AG04450 (cell line): ENCODE measurements at places on chromosomes 4 and X.
A peak's percentile ranks its signal among the peaks of the same experiment; 100 is the strongest.

DNA sequence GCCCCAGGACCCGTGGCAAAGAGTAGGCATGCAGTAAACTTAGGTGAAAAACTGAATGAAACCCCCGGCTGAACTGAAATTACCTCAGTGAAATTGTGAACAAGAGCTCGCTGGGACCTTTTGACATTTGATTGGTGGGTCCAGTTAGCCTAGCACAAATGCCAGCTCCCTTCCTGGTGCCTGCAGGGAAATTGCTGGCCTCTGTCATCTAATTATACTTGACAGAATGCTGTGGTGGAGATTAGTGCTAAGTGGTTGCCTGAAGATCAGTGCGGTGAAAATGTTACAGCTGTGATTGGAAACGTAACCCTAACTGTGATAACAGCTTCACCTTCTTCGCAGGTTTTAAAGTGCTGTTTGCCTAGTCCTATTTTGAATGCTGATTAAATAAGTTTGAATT lies 43.0 kb downstream of the ADD1 start:
- no peak for DNase-seq

GRCh38 chrX:12329476-12329875 lies 191.2 kb downstream of the FRMPD4 start:
- DNase-seq, result no peak

DNA sequence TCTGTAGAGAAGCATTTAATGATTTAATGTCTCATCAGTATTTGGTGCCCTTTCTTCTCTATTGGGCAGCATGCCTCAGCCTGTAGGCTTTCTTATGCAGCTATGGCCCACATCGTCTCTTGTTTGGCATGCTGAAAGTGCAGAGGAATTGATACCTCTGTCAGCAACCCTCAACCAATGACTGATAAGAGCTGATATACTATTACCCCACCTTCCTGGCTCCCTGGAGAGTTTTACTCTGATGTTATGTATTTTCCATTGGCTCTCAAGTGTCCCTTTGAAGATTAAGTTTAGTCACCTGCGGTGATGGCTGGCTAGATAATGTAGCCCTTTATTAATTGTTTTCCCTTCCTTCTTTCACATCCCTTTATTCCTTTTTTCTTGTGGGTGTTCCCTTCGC lies 41.2 kb upstream of the PDHA2 start:
- DNase-seq, result no peak

DNA sequence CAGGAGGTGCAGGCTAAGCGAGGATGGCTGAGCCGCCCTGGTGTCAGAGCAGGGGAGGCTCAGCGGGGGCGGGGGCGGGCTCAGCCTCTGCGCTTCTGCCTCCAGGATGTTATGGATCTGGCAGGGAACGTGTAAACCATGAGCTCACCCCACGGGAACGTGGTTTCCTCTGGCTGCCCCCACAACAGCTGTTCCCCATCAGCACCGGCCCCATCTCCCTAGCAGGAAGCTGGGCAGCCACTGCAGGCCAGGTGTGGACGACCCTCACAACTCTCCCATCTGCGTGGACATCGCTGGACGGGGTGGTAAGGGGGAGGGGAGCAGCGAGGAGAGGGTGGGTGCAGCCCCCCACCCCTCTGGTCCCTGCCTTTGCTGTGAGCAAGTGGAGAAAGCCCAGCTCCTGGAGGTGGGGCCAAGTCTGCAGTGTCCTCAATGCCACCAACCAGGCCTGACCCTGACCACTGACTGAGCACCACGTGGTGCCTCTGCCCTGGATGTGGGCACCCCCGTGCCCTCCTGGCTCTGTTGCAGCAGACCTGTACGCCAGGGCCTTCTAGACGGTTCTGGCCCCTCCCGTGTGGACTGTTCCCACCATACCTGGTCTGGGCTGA lies 28.1 kb upstream of the SPON2 start:
- peak; percentile 87 for DNase-seq

- no peak for DNase-seq
Measured at GRCh38 chr4:54099748-54100574, at the start of gene GSX2. Gene GSX2, plus strand, starts transcription at chr4:54100163. Its CDS starts 182 bp downstream, at chr4:54100345.

GRCh38 chr4:42225286-42225685 lies 72.8 kb upstream of the BEND4 start:
- no peak for DNase-seq

- no peak for DNase-seq
Measured at GRCh38 chrX:48153769-48154168, 23.3 kb downstream of the SPACA5B start.

DNA sequence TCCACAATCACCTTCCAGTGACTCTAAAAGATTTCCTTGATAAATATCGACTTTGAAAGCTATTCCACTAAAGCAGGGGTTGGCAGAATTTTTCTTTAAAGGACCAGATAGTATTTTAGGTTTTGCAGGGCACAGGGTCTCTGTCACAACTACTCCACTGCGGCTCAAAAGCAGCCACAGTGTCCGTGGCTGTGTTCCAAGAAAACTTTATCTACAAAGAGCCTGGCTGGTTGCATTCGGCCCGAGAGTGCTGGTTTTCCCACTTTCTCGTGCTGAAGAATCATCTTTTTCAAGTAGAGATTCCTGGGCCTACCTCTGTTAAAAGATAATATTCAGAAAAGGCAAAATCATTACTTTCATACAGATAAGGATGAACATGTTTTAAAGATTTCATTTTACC lies 55.6 kb downstream of the TSPAN7 start:
- no peak for DNase-seq

DNA sequence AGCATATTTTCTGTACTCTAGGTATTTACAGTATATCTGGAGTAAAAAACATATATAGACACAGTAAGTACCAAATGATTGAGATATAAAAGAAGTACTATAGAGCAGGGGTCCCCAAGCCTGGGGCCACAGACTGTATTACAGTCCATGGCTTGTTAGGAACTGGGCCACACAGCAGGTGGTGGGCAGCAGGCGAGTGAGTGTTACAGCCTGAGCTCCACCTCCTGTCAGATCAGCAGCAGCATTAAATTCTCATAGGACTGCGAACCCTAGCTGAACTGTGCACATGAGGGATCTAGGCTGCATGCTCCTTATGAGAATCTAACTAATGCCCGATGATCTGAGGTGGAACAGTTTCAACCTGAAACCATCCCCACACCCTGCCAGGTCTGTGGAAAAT lies 300.7 kb downstream of the NR3C2 start:
- no peak for DNase-seq

- DNase-seq, result no peak
Measured at GRCh38 chrX:136736690-136737089, 44.0 kb downstream of the ARHGEF6 start.

DNA sequence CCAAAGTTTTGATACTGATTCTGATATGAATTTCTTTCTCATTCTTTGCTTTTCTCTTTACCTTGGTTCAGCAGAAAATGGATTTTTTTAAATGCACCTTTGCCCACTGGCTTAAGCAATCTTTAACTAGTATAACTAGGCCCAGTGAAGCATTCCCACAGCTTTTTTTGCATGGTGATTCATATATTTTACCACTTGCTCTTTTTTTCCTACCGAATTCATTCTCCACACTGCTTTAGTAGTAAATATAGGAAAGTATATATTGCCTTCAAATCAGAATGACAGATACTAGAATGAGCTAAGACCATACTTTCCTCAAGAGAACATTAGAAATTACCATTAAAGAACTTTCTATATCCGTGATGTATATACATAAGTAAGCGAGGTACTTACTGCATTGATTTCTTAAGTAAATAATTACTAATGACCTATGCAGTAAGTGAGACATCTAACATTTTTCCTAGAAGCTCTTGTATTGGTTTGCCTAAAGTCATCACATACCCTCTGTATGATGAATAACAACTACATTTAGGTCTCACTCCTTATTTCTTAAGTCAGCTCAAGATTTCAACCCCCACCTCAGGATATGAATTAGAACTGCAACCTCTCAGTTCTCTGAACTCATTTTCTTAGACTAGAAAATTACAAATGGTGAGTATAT lies 44.2 kb downstream of the SLC4A4 start:
- DNase-seq, result no peak

DNA sequence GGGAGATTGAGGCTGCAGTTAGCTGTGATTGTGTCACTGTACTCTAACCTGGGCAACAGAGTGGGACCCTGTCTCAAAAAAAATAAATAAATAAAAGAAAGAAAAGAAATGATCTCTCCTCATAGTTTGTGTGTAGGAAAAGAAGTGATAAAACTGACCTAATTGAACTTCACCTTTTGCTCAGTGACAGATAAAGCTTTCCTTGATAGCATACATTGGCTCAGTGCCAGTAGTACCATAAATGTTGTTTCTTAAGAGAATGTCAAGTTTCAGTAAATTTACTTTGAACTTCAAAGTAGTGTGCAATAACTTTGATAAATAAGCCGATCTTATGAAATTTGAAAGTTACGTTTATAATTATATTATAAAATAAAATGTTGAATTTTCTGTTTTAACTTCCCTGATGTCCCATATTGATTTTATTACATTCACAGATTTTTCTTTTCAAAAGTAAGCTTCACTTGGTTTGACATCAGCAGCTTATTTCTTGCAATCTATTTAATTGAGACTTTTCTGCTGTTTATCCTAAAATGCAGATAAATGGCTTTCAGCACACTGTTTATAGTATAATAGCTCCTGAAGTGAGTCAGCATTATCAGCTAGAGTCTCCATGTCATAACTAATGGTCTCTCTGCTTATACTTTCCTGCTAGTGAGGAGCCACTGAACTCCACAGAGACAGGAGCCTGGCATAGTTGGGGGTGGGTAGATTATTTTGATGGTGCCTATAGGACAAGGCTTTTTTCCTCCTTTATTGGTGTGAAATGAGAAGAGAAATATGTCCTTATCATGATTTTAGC lies 330.1 kb downstream of the BMPR1B start:
- DNase-seq, result no peak

DNA sequence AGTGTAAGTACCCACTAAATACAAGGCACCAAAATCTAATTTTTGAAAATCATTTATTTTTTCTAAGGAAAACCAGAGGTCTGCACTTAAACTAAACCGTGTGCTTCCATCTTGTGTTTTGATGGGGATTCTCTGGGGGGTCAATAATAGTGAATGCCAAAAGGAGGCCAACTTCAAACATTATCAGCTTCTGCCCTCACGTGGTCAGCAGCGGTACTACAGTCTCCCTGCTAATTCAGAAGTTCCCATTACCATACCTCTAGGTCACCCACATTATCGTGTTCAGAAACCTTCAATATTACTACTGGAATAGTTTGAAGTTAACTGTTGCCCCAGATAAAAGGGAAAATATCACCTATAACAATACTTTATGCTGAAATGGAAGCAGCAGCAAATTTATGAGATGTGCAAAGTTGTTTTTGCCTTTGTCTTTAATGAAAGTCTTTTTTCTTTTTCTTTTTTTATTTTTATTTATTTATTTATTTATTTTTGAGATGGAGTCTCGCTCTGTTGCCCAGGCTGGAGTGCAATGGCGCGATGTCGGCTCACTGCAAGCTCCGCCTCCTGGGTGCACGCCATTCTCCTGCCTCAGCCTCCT lies 17.3 kb downstream of the CTPS2 start:
- DNase-seq, result no peak

- no peak for DNase-seq
Measured at GRCh38 chrX:8731559-8732395, at the start of gene ANOS1. Gene ANOS1, minus strand, starts transcription at chrX:8732137. Its CDS starts 101 bp downstream, at chrX:8732036.

- DNase-seq, result no peak
Measured at GRCh38 chrX:116114999-116115398, 55.5 kb upstream of the AGTR2 start.

DNA sequence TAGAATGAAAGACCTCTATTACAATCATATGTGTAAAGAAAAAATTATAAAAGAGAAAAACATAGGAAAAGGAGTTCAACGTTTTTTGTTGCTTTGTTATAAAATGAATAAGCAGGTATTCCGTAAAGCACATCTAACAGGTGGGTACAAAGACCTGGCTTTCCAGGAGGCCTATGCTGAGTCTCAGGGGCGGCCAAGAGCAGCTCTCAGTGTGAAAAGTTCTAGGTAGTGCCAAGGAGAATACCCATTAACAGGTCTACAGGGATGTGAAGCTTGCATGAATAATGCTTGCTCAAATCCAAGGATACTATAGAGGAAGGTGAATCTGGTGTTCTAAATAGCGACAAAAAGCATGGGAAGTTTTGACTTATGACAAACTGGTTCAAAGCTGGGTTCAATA lies 944.4 kb downstream of the PDHA2 start:
- DNase-seq, result no peak

DNA sequence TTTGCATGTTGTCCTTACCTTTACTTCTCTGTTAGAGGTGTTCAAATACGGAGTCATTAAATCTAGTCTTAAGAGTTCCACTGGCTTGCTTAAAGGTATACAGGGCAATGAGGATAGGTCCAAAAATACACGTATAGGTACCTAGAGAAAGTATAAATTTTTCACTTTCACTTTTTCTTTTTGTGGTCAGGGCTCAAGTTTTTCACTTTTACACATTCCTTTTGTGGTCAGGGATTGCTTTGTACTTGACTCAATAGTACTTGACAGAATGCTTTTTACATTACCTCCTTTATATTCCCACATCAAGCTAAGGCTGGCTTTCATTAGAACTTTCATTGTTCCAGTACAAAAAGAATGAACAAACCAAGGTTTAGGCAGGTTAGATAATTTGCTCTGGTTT lies 21.7 kb downstream of the TMEM184C start:
- DNase-seq, result no peak

- no peak for DNase-seq
Measured at GRCh38 chr4:89117115-89117514, 5.8 kb downstream of the TIGD2 start.

- no peak for DNase-seq
Measured at GRCh38 chr4:184825141-184825895, 450 bp downstream of the ACSL1 start.

GRCh38 chr4:84778041-84778440 lies 188.4 kb downstream of the WDFY3 start:
- DNase-seq, result no peak

GRCh38 chr4:84146300-84146959 lies 352.7 kb downstream of the NKX6-1 start:
- no peak for DNase-seq

DNA sequence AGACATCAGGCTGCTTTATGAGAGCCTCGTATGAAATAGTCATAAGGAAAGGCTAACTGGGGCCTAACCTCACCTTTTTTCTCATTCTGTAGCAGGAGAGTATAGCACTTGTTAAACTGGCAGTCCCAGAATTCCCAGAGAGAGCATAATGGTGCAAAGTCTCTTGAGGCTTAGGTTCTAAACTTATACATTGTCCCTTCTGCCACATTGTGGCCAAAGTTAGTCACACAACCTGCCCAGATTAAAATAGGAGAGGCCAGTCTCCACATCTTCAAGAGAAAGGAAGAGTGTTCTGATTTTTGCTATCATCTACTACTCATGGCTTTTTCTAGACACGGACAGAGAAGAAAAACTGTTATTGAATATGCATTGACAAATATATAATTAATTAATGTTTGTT lies 1588.9 kb upstream of the PCDH7 start:
- no peak for DNase-seq

GRCh38 chrX:64894454-64895038 lies 81.7 kb downstream of the ZC4H2 start:
- no peak for DNase-seq

DNA sequence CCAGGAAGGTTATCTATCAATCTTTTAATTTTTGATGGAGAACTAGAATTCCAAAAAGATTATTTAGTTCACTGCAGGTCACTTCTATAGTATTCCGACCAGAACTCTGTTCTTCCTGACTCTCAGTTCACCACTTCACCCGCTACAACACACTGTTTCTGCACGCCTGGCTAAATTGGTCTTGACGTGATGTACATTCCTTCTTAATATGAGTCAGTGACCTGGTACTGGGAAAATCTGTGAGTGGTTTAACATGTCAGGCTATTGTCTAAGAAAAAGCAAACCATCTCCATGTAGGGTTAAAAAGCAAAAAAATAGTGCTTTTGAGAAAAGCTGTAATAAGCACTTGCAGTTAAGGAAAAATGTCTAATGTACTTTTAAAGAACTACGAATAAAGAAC lies 120.4 kb downstream of the NDST3 start:
- peak; percentile 4 for DNase-seq

- DNase-seq, result no peak
Measured at GRCh38 chrX:140815868-140816267, 106.3 kb downstream of the LINC00632 start.
